Right hindlimb (tissue), 1 donor: ENCODE measurements at places on chromosomes 4 and X.

DNA sequence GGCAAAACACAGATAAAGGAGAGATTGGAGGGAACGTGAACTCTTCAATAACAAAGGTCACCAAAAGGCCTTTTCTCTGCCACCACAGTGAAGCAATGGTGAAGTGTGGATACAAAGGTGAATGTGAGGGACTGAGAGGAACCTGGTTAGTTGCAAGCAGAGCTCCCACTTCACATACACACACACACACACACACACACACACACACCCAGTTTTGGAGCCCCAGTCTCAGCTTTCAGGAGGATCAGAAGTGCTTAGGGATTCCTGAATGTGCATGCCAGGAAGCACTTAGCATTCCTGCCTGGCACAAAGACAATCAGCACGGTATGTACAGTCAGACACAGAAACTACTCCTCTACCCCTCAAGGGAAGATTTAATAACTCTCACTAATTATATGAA, 71.5 kb downstream of the ARHGEF9 start:
- no peak for DNase-seq

DNA sequence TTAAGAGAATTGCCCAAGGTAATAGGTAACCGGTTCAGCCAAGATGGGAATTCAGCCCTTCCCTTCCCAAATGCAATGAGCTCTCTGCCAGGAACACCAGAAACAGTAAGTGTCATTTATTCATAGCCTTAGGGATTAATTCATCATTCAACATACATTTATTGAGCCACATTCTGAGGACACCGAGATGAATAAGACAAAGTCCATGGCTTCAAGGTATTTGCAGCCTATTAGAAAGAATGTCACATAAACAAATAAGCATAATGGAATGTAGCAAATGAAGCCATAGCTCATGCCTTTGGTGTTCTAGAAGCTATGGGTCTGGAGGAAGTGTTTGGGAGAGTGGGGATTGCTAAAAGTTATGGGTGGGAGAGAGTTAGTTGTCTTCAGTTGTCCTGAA, 6.3 kb upstream of the TAB3 start:
- no peak for DNase-seq

DNA sequence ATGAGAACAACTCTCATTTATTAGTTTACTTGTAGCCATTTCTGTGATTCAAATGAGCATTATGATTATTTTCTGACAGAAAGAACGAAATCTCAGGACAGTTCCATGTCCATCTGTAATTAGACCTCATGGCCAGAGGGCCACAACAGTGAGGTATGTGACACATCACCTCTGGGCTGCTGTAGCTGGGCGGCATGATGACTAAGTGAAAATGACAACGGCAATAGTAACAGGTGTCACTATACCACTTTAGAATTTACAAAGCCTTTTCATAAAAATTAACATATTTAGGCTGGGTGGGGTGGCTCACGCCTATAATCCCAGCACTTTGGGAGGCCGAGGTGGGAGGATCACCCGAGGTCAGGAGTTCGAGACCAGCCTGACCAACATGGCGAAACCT, 252.6 kb downstream of the CBR4 start:
- no peak for DNase-seq

GRCh38 chr4:177041356-177041755, 248.6 kb upstream of the VEGFC start:
- no peak for DNase-seq

DNA sequence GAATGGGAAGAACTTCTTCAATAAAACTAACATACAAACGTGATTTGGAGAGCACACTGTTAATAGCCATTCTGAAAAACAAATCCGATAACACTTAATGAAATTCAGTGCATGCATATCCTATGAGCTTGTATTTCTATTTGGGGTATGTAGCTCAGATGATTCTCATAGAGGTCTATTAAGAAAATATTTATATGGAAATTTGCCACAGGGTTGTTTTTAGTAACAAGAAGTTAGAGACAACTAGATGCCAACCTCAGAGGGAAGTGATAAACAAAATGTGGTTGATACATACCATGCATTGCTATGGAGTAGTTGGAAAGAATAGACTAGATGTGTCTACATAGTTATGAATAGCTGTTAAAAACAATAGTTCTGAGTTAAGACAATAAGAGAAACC, 395.8 kb upstream of the MAGEB18 start:
- no peak for DNase-seq

GRCh38 chrX:37684426-37684825, 1.2 kb upstream of the XK start:
- DNase-seq = no peak

DNA sequence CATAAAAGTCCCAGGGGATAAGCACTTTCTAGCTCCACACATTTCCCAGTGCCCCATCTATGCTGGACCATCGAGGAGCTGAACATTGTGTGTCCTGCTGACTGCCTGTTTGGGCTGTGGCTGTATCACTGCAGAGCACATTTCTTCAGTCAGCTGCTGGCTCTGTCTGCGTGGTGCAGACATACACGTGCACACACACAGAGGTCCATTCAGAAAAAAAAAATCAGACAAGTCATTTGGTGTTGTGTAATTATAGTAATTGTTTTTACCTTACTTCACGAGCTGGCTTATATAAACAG, 1.1 kb upstream of the PDLIM3 start:
- DNase-seq = no peak

- DNase-seq = no peak
Measured at GRCh38 chr4:186852073-186852420, 128.4 kb upstream of the FAT1 start.

GRCh38 chrX:9144701-9145241, 110.8 kb upstream of the FAM9B start:
- DNase-seq = no peak

GRCh38 chr4:112270640-112271421, 14.9 kb downstream of the TIFA start:
- DNase-seq = no peak

GRCh38 chr4:181476508-181476890, 766.7 kb upstream of the TENM3 start:
- DNase-seq = no peak

GRCh38 chr4:98482847-98483806, 175.3 kb downstream of the TSPAN5 start:
- DNase-seq = no peak

- DNase-seq = no peak
Measured at GRCh38 chrX:129116676-129117470, 406.4 kb downstream of the SMARCA1 start.

- peak; percentile 33 for DNase-seq
Measured at GRCh38 chrX:76279007-76279406, 106.1 kb downstream of the PBDC1 start.

GRCh38 chrX:150478496-150479492, 89.6 kb upstream of the MTM1 start:
- no peak for DNase-seq

- DNase-seq = no peak
Measured at GRCh38 chr4:5660185-5660584, 48.2 kb downstream of the EVC2 start.

GRCh38 chr4:151991001-151991883, 230.4 kb upstream of the GATB start:
- no peak for DNase-seq

GRCh38 chrX:86171366-86171765, 23.1 kb downstream of the DACH2 start:
- DNase-seq = no peak

GRCh38 chr4:110631584-110632505, 9.0 kb upstream of the PITX2 start:
- peak; percentile 86 for DNase-seq

- DNase-seq = no peak
Measured at GRCh38 chr4:40327340-40327739, 7.8 kb upstream of the CHRNA9 start.

DNA sequence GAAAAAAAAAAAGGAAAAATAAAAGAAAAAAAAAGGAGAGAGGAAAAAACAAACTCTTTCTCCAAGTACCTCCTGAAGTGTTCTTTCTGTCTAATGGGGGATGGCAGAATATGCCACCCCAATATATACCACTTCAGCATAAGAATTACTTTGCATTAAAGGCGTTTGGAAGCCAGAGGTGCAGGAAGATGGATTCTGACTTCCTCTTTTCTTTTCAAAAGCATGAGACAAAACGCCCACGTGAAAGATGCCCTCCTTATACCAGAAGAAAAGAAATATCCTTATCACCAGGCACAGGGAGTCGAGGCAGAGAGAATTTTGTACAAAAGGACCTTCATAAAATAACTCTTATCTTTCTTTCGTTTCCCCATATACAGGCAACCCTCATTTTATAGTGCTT, 40.9 kb downstream of the COX18 start:
- DNase-seq = no peak

DNA sequence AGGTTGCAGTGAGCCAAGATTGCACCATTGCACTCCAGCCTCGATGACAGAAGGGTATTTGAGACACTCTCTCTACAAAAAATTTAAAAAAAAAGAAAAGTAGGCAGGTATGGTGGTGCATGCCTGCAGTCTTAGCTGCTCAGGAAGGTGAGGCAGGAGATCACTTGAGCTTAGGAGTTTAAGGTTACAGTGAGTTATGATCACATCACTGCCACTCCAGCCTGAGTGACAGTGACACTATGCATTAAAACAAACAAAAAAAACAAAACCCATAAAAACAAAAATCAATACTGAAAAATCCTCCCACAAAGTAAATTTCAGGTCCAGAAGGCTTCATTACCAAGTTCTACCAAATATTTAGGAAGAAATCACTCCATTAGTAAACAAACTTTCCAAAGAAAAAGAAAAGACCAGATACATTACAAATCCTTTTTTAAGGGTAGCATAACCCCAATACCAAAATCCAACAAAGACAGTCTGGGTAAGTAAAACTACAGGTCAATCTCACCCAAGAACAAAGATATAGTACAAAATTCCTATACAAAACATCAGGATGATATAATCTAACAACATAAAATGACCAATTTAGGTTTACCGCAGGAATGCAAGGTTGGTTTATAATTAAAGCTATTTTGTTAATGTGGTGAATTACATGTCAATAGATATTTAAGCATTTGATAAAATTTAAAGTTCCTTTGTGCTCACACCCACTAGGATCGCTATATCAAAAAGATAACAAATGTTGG, 11.7 kb downstream of the NELFA start:
- DNase-seq = no peak

GRCh38 chrX:9651737-9652136, 113.9 kb downstream of the GPR143 start:
- no peak for DNase-seq

- DNase-seq = no peak
Measured at GRCh38 chr4:144461906-144462305, 184.1 kb upstream of the HHIP start.

- no peak for DNase-seq
Measured at GRCh38 chr4:12897954-12898353, 586.2 kb downstream of the RAB28 start.

DNA sequence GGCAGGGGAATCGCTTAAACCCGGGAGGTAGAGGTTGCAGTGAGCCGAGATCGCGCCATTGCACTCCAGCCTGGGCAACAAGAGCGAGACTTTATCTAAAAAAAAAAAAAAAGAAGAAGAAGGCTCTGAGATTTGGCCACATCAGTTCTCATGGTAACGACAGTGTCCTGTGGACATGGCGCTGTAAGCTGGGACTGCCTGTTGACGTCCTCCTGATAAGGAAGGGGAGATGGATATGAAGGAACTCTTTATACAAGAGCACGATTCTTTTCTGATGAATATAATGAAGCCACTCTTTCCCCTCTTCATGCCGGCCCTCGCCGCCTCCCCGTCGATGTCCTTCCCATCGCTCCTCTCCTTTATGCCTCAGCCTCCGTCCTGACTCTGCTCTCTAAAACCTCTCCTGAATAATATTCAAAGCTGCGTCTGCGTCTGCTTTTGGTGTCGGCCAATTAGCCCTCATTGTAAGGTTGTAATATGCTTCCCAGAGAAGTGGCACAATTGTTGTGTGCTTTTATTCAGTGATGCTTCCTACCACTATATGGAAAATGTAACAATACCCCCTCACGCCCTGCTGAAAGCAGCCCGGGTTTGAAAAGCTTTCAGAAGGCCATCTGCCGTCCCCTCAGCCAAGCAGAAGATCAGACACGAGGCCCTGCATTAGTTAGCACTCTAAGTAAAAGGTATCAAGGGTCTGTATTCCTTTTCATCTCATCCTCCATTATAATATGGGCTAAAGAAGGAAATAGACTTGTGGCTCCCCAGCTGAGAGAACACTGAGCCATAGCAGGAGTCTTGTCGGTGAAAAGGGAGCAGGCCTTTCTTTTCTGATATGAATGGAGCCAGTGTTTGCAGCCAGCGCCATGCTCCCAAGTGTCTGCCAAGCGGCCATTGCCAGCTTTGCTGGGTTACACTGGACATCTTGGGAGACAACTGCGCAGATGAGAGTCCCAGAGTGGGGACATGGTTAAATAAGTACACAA, 22.1 kb upstream of the SCOC start:
- no peak for DNase-seq

- DNase-seq = no peak
Measured at GRCh38 chr4:73586666-73587065, 33.6 kb downstream of the RASSF6 start.

GRCh38 chr4:108622022-108622421, 1.6 kb downstream of the RPL34 start:
- DNase-seq = no peak

GRCh38 chrX:152637649-152638442, at the start of gene GABRQ:
Gene GABRQ (plus strand): TSS chrX:152637895. CDS start chrX:152638203, 308 bp downstream.
- DNase-seq = peak; percentile 81

- DNase-seq = no peak
Measured at GRCh38 chr4:498328-498904, 540 bp downstream of the ZNF721 start.

GRCh38 chr4:56995525-56995924, 16.8 kb downstream of the POLR2B start:
- peak; percentile 83 for DNase-seq

- no peak for DNase-seq
Measured at GRCh38 chrX:133645977-133646718, 230.9 kb upstream of the GPC4 start.

- DNase-seq = no peak
Measured at GRCh38 chrX:119518371-119518770, 46.8 kb downstream of the STEEP1 start.

DNA sequence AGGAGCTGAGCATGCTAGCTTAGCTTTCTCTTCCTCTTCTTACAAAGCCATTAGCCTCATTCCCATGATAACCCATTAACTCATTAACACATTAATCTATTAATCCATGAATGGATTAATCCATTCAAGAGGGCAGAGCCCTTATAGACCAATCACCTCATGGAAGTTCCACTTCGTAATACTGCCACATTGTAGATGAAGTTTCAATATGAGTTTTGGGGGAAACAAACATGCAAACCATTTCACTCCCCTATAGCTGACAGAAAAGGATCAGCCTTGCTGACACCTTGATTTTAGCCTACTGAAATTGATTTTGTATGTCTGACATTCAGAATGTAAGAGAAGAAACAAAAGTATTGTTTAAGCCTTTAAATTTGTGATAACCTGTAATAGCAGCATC, 251.8 kb upstream of the GALNTL6 start:
- DNase-seq = no peak

DNA sequence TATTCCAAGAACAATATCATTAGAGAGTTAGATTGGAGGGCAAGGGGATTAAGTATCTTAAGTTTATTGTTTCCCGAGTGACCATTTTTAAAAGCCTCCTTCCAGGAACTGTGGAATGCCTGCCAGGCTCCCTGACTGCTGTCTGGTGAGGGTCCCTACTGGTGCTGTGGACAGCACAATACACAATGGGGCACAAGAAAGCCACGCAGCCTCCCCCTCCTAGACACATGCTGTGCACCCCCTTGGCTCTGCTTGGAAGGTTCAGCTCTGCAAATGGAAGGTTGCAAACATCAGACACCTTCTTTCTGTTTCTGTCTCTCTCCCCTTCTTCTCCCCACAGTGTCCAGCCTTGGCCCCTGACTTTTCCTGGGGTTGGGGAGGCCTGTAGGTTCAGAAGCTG, 153.2 kb downstream of the SHROOM3 start:
- DNase-seq = no peak

GRCh38 chr4:77022560-77023179, 53.1 kb downstream of the CCNI start:
- DNase-seq = no peak
